CD4-positive, alpha-beta T cell treated with Interleukin-2 at 100 ng/mL for 4 hours (primary cell): ENCODE measurements at places on chromosomes 11 and 22.

- DNase-seq, result no peak
These were observed 57.2 kb downstream of the INSC start for GRCh38 chr11:15171956-15172355.

DNA sequence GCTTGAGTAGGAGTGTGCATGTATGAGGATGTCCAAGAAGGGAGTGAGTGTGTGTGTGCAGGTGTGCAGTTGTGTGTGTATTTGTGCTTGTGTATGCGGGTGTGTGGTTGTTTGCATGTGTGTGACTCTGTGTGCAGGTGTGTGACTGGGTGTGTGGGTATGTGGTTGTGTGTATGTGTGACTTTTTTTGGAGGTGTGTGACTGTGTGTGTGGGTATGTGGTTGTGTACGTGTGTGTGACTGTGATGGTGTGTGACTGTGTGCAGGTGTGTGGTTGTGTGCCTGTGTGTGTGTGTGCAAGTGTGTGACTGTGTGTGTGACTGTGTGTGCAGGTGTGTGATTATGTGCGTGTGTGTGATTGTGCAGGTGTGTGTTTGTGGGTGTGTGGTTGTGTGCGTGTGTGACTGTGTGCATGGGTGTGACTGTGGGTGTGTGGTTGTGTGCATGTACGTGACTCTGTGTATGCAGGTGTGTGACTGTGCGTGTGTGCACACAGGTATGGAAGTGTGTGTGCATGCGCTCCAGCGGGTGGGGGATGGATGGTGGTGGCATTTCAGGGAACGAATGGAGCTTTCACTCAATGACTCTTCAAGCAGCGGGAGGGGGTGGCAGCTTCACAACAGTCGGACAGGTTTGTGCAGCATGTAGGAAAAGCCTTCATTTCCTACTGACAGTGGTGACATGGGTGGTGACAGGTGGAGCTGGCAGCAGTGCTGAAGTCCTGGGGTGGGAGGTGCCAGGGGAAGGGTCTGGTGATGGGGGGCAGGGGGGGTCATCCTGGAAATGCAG lies 47.6 kb downstream of the CACNA1I start:
- no peak for DNase-seq

GRCh38 chr11:299951-300735 lies 817 bp upstream of the IFITM5 start:
- no peak for DNase-seq

GRCh38 chr11:25733777-25734176 lies 598.2 kb upstream of the ANO3 start:
- DNase-seq, result no peak

DNA sequence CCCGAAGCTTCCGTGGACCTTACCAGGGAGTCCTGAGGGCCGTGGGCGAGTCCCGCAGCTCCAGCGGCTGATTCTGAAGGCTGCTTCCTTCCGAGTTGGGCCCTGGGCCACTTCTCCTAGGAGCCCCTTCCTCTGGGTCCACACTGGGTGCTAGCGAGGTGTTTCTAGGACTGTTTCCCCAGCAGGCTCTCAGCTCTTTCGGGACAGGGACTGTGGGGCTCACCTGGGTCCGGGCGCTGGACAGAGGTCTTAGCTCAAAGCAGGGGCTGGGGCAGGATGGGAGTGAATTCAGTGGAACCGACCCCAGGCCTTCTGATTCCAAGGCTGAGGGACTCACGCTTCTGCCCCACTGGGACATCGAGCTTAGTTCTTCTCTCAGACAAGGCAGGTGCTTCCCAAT lies 29.3 kb upstream of the CSNK1E start:
- DNase-seq, result no peak

GRCh38 chr11:18379201-18379600 lies 15.2 kb upstream of the LDHA start:
- DNase-seq, result no peak

- peak; percentile 25 for DNase-seq
These were observed 1.1 kb upstream of the SUN2 start for GRCh38 chr22:38756711-38757463.

DNA sequence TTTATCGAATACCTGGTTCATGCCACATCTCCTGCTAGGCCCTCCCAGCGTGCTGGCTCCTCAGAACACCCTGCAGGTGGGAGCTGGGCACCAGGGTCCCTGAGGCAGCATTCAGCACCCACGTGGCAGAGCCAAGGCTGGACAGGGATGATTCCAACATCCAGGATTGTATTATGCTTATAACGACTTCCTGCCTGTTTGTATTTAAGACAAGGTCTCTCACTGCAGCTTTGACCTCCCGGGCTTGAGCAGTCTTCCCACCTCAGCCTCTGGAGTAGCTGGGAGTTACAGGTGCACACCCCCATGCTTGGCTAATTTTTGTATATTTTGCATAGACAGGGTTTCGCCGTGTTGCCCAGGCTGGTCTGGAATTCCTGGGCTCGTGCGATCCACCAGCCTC lies 64.7 kb upstream of the WNT7B start:
- DNase-seq, result no peak

DNA sequence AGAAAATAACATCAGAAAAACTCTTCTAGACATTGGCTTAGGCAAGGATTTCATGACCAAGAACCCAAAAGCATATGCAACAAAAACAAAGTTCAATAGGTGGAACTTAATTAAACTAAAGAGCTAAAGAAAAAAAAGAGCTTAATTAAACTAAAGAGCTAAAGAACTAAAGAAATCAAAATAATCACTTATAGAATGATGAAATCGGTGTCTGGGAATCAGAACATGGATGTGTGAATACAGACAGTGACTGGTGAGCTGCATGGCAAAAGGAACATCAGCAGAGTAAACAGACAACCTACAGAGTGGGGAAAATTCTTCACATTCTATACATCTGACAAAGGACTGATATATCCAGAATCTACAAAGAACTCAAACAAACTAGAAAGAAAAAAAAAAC lies 41.4 kb downstream of the ZNF280B start:
- no peak for DNase-seq

DNA sequence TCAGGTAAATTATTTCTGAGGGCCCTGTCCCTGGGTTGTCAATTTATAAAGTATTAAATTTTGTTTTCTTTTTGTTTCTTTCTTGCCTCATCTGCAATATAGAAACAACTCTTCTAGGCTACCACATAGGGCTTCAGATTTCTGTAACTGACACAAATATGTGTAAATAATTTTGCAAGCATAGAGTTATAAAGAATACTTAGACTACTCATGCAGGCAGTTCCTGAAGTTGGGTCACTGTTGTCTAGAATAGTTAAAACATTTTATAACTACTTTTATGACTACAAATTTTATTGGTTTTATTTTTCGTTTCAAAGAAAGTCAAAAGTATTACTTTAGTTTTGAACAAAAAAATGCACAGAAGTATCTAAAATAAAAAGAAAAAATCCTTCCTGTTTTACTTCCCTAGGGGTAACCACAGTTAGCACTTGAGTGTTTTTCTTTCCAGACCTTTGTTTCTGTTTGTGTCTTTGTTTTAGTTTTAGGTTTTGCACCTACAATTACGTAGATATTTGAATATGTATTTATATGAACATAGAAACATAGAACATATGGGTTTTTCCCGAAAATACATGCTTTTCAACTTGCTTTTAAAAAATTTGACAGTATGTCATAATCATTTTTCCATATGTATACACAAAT lies 12.4 kb upstream of the TMEM123 start:
- DNase-seq, result no peak

GRCh38 chr11:105273660-105274280 lies 134.2 kb upstream of the CARD18 start:
- no peak for DNase-seq

GRCh38 chr22:44438056-44438455 lies 60.0 kb downstream of the RTL6 start:
- DNase-seq, result no peak

GRCh38 chr11:133966921-133967598 lies 10.3 kb upstream of the IGSF9B start:
- DNase-seq, result peak; percentile 62

GRCh38 chr11:128734103-128734831 lies 40.4 kb downstream of the FLI1 start:
- no peak for DNase-seq

- DNase-seq, result no peak
These were observed 77.8 kb upstream of the CADM1 start for GRCh38 chr11:115581871-115582639.

DNA sequence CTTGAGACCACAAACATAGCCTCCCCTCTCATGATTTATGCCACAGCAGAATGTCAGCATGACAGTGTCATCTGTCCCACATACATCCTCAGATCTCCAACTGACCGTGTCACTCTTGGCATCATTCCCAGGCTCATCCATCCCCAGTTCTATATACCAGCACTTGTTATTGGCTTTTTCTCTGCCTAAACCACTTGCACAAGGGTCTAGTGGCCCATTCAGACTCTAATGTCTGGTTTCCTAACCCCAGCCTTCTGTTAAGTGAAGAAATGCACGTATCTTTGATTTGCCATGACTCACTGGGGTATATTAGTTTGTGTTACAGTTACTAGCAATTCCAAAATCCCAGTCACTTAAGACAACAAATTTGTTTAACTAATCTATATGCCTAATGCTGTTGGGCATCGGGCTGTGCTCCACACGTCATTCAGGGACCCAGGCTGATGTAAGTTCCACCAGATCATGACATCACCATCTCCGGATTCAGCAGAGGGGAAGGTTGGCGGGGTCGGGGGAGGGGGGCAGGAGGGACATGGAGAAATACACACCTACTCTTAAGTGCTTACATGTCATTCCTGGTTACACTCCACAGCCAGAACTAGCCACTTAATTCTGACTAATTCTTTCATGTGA lies 517.4 kb downstream of the BUD13 start:
- DNase-seq, result no peak

DNA sequence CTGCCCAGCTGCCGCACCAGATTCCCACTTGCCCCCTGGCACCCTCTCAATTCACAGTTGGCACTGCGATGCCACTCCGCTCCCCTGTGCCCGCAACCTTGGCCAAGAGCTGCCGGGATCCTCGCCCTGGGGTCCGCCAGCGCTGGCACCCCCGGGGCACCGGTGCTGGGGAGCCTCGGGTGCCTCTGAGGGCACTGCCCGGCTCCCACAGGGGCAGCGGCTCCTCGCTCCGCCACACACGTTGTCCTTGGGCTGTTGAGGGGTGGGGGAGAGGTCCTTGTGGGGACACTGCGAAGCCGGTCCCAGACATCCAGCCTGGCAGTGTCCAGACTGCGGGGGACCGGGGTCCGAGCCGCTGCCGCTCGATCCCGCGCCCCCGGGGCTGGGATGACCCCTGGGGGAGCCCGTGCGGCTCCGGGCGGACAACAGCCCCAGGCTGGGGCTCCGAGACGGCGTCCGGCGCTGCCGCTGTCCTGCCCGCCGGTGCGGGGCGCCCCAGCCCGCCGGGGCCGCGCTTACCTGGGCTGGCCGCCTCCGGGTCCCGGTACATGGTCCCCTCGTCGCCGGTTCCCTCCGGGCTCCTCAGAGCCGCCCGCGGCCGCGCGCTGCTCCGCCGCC lies 496 bp downstream of the SYT7 start:
- DNase-seq, result no peak

DNA sequence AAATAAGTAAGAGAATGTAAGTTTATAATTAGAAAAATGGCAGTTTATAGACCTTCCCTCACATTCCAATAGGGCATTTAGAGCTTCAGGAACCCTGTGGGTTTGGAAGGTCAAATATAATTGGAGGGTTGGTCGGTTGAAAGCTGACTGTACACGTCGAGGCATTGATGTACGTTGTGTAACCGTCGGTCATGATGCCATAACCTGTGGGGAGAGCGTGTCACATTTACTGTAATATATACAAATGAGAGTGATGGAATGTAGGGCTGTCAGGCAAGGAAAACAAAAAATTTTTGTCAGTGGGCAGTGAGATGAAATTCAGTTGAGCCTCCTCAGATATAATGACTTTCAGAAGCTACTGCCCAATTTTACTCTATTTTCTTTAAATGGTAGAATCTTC lies 88.5 kb downstream of the ARL14EP start:
- DNase-seq, result no peak

DNA sequence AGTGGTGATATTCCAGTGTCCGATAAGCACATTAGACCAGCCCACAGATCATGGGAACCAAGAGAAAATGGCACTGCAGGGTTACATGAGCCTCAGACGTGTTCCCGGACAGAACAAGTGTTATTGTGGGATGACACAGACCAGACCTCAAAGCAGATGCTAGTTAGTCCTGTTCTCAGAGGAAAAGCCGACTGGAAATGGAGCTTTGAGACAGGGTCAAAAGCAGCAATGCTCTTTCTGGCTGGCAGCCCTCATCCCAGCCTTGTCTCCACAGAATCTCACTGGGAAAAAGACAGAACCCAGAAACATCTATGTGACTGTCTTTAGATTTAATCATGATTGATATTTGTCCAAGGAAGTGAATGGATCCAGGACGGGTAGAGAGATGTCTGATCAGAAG lies 506.8 kb downstream of the INSC start:
- no peak for DNase-seq

- DNase-seq, result no peak
These were observed 6.6 kb downstream of the F2 start for GRCh38 chr11:46725338-46726205.

DNA sequence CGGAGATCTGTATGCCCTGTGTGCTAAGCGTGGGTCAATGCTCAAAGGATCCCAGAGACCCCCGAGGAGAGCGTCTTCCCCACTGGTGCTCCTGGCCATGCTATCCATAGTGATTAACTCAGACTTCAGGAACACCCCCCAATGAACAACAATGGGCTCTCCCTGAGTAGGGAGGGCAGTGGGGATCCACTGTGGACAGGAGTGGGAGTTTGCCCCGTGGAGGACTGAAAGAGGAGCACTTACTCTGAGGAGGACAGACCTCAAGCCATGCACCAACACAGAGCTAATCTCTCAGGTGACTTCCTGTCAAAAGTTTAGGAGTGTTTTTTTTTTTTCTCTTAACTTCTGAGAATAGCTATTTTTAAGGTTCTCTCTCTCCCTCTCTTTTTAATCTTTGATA lies 24.4 kb downstream of the SLC1A2 start:
- DNase-seq, result no peak

DNA sequence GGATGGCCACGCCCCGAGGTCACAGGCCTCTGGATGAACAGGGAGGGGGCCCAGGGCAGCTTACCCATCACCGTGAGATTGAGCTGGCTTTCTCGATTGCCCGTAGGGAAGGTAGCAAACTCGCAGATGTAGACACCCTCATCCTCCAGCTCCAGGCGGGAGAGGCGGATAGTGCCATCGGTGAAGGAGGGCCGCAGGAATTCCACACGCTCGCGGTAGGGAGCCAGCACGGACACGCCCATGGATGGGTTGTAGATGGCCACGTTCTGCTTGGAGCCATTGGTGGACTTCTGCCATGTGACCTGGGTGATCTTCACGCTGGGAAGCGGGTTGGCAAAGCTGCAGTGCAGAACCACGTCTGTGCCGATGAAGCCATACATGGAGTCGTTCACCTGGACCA lies 50.6 kb downstream of the NECTIN1 start:
- DNase-seq, result no peak

- peak; percentile 18 for DNase-seq
These were observed 39.1 kb downstream of the PITPNB start for GRCh38 chr22:27879923-27880322.

- no peak for DNase-seq
These were observed 339.9 kb downstream of the SOX6 start for GRCh38 chr11:16016468-16016829.

DNA sequence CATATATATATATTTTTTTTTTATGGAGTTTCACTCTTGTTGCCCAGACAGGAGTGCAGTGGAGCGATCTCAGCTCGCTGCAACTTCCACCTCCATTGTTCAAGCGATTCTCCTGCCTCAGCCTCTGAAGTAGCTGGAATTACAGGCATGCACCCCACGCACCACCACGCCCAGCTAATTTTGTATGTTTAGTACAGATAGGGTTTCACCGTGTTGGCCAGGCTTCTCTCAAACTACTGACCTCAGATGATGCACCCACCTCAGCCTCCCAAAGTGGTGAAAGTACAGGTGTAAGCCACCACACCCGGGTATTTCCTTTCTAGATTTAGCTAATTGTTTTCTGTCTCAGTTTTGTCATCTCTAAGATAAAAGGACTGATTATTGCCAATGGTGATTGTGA lies 821.1 kb downstream of the CNTN5 start:
- no peak for DNase-seq
